ENCODE measurements at places on chromosomes 2 and 18. TPM values are rescaled to one million over a fixed set of nuclear protein-coding genes. Genes with fewer than 3 reads are reported as not detected.

Gene HOXD12
- total RNA-seq: not detected

Gene IKZF2
- 4.3 TPM for total RNA-seq

Gene IL37
- total RNA-seq: not detected

Gene PLGLB1
- total RNA-seq: 5.1 TPM

Gene PSMA8
- not detected for total RNA-seq

Gene CABLES1
- total RNA-seq: 12.6 TPM

GRCh38 chr2:27803046-27803445 lies 31.5 kb downstream of the MRPL33 start:
- no peak for DNase-seq

Data from uterus (tissue), 4 donors.